A549 (cell line): ENCODE measurements at places on chromosomes 3 and 15.

DNA sequence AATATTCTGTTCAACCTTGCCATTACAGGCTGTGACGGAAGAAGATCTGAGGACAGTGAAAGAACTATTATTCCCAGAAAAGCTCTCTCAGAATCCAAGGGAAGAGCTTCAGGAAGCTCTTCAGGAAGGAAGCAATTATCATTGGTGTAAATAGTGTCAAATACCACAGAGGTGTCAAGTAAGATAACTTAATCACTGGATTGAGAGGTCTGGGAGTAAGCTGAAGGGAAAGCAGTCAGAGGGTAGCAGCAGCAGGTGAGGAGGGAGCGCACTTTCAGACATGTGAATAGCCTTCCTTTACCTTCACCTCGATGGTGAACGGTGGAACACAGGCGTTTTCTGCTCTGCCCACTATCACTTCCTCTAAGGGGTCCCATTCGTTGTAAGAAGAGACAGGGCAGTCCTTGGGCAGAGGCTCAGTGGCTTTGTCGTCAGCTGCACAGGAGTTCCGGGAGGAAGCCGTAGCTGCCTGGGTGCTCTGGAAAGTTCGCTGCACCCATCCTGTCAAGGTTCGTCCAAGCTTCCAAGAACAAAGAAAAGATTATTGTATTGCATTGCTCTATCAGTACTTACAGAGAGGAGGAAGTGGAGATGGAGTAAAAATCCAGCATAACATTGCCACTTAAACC, 1.9 kb downstream of the GATM start:
- DNase-seq, result no peak

- DNase-seq, result no peak
Observed at GRCh38 chr3:108719178-108719806, 37.9 kb downstream of the RETNLB start.

GRCh38 chr3:185332026-185332735, 30.8 kb upstream of the MAP3K13 start:
- DNase-seq, result peak; percentile 80

DNA sequence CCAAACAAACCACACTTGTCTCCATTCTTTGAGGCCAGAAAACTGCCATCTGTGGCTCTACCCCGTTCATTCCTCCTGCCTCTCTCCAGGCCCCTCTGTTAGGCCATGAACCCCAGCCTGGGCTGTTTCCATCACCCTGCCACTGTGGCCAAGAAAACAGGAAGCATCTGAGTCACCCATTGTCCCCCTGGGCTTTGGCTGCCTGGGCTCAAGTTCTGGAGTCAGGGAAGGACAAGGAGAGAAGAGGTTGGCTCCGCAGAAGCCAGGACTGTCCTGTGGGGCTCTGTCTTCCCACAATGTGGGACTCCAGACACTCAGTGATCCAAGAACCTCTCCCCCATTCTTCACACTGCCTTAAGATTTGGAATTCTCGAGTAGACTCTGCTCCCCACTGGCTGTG, 14.8 kb upstream of the LCTL start:
- DNase-seq, result no peak

- DNase-seq, result no peak
Observed at GRCh38 chr3:158617982-158618875, 26.1 kb upstream of the GFM1 start.

DNA sequence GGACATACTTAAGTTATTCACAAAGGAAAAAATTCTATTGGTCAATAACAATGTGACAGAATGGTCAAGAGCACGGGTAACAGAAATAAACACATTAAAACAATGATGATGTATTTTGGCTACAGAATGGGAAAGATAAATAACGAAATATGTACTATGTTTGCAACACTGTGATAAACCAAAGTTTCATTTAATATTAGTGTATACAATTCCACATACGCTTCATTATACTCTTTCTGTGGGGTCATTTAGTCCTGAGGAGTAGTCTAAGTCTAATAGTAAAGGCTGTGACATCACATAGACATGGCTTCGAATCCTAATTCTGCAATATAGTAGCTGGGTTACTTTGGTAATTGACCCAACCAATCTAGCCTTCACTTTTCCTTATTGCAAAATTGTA, 408.3 kb downstream of the MCTP2 start:
- no peak for DNase-seq

GRCh38 chr3:161630794-161631193, 134.2 kb downstream of the OTOL1 start:
- no peak for DNase-seq

DNA sequence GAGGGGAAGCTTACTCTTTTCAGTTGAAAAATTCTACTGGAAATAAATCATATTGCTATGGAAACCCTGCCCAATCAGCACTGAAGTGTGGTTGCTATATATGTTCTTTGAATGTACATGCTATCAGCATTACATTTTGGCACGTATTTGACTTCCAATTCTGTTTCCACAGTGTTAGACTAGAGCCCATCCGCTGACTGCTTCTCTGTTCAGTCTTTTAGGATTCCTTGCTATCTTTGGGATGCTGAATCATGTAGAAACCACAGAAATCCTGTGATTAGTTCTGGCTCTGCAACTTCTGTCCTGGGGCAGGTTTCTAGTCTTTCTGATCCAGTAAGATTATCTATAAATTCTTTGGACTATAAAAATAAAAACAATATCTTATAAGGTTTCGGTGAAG, 128.2 kb upstream of the SLC7A14 start:
- DNase-seq, result no peak

GRCh38 chr3:69970827-69971226, 28.7 kb upstream of the SAMMSON start:
- no peak for DNase-seq

DNA sequence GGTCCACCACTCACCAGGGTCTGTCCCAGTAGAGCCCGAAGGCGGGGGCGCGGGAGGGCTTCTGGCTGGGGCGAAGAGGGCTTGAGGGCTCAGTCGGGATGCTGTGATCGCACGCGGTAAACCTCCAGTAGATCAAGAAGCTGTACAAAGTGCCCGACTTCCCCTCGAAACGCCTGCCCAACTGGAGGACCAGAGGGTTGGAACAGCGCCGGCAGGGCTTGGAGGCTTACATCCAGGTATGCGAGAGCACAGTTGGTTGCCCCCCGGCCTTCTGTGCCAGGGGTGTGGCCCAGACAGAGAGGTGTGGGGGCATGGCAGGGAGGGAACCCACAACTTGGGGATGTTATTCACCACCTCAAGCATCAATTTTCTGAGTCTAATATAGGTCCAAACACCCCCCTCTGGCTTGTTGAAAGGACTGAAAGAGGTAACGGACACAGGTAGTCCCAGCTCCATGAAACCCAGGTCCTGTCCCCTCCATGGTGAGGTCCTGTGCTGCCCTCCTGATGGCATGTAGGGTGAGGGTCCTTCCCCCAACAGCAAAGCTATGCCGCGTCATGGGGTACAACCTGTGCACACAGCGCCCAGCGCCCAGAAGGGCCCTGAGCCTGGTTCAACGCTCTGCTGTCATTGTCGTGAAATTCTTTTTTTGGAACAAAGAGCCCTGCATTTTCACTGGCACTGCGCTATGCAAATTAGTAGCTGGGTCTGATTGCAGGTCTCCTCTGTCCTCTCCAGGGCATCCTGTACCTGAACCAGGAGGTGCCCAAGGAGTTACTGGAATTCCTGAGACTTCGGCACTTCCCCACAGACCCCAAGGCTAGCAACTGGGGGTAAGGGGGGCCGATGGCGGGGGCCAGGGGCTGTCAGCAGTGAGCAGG, 1.2 kb downstream of the SNX22 start:
- no peak for DNase-seq

GRCh38 chr3:188153437-188154013, 432 bp upstream of the LPP start:
- peak; percentile 84 for DNase-seq

DNA sequence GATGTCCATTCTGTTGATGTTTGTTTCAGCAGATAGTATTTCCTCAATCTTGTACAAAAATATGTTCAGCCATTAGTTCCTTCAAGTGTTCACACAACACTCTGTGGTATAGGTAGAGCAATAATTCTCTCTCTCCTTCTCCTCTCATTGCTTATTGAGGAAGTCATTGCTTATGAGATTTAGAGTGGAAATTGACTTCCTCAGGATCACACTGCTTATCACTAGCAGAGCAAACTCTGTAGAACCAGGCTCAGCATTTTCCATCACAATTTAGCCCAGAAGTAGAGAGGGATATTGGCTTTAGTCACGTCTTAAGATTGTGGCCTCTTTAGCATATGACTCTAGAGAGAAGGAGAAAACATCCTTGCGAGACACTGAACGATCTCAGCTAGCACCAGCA, 31.2 kb downstream of the RAB11A start:
- DNase-seq, result no peak

DNA sequence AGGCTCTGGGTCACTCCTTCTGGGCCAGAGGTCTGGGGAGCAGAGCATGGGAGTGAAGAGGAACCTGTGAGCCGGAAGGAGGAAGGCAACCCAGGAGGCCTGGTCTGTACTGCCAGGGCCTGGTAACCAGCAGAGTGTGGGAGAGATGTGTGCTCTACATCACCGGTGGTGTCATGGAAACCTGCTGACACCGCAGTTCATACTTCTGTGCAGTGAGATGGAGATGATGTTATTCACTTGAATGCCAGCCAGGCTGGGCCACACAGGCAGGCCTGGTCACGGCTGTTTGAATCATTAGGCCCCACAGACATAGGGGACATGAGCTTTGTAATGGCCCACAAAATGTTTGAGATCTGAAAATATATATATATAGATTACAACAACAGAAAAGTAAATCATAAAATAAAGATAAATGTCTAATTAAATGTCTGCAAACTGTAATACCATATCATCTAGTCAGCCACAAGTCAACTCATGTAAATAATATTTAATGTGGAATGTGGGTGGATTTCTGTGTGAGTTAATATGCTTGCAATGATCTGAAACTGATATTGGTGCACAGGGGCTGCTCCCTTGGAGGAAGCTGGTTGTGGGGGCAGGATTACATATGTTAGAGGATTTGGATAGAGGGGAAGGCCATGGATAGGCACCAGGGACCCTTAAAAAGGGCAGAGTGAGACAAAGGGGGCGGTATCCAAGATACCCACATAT, 108.5 kb upstream of the PFN2 start:
- DNase-seq, result no peak

DNA sequence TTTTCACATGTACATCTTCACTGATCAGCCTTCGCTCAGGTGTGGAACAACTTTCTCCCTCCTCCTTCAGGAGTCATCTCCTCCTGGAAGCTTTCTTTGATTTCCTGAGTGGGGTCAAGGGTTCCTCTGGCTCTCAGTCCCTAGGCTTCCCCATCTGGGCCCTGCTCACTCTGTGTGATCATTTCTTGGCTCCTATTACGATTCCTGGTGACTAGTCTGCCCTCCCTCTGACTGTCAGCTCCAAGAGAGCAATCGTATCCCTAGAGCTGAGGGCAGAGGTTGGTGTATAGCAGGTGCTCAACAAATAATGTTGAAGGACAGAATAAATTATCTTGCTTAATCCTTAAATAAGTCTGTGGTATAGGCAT, 15.3 kb upstream of the PRKCD start:
- DNase-seq, result peak; percentile 31

DNA sequence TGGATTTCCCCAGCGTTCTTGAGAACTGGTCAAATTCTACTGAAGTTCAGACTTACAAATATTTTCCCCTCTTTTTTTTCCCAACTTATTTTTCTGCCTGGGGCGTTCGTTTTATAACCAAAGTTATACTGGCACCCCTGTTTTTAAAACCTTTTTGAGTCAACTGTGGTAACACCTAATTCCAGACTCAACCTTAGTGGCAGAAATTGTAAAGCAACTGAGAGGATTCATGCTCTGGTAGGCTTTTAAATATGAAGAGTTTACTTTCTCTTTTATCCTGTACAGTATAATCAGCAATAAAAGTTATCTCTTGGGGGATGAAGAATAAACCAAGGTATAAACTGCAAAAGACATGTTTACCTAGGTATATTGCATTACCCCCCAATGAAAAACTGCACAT, 2.3 kb downstream of the IL5RA start:
- DNase-seq, result no peak

GRCh38 chr3:69212411-69213160, 90.2 kb upstream of the LMOD3 start:
- DNase-seq, result peak; percentile 89

DNA sequence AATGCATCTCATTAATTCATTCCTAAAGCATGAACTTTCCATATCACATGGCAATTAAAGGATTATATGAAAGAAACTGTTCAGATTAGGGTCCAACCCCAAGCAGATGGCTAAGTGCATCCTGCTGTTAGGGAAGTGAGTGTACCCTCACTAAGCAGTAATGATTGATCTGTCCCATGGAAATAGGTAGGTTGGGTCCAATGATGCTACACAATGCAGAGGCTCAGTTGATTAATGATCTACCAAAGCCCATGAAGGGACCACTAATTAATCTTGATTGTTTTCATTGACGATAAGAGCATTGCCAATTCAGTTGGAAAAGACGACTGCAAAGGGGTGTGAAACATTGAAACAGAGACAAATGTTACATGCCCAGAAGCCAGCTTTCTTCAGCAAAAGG, 194.5 kb upstream of the LRTM1 start:
- no peak for DNase-seq

DNA sequence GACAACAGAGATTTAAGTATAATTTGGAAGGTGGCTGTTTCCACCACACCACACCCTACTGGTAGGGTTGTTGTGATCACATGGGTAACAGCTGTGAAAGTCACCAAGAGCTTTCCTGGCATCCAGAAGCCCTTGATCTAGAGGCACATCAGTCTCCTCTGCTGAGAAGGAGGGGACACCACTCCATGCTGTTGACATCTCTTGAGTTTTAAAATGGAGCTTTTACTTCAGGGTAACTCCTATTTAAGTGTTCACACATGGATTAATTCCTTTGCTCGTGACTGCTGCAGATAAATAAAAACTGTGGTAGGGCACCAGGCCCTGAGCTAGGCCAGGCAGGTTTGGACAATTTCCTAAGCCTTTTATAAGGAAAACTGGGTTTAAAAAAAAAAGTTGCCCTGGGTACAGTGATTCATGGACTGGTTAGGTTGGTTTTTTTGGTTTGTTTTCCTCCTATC, 7.5 kb downstream of the EXOSC7 start:
- no peak for DNase-seq

DNA sequence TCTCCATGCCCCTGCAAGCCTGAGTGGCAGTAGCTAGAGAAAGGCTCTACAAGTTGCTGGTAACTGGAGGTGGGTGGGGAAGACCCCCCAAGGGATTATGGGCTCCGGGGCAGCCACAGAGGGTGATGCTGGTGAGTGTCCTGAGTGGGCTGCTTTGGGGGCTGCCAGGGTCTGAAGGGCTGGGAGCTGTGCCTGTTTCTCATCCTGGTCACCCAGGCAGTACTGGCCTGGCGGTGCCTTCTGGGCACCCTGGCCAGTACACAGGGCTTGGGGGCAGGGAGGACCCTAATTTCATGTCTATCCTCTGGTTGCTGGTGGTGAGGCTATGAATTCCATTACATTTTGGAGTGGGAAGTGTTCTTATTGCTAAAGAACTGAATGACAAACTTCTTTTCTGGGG, 46.1 kb upstream of the GATM start:
- DNase-seq, result no peak

- DNase-seq, result peak; percentile 80
Observed at GRCh38 chr15:39127925-39128617, 452.8 kb upstream of the THBS1 start.

DNA sequence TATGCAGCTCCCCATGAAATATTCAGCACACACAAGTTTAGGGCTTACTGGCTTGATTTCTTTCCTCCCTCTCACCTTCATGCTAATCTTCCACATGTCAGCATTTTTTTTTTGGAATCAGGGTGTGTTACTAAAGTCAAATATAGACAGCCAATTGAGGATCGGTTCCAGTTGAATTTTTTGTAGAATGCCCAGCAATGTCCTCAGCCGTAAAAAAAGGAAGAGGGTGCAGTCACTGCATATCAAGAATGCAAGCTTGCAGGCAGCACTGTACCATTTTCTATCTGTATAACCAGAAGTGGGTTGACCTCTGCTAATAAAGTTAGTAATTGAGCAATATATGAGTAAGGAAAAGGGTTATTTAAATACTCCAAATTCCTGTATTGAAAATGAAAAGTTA, 51.4 kb upstream of the CHMP2B start:
- no peak for DNase-seq
